Islet precursor cell (in vitro differentiated cells): ENCODE measurements at places on chromosomes 3 and 15.

GRCh38 chr3:100988080-100988479 lies 5.1 kb downstream of the ABI3BP start:
- DNase-seq = no peak

DNA sequence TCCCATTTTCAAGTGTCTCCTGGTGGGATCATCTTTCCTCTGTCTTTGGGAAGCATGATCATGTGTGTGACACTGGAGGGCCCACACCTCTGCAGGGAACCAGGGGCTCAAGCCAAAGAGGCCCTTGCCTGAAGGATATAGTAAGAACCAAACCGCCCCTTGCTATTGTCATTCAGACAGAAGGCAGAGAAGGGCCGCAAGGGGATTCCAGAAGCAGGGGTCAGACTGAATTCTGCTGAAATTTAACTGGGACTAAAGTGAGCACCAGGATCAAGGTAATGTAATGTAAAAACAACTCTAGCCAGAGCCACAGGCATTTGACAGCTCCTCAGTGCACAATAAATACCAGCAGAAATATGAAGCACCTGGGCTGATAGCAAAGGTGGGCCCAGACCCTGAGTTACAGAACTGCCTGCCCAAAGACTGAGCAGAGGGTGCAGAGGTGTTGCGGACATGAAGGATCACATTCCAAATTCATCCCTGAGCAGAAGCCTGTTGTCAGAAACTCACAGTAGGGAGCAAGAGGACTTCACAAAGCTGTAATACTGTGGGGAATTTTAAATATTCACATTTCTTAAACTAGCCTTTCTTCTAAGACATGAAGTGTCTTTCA lies 46.0 kb upstream of the RASGRF1 start:
- DNase-seq = no peak

- DNase-seq = no peak
Measured at GRCh38 chr3:73661265-73661664, 36.5 kb upstream of the PDZRN3 start.

- DNase-seq = no peak
Measured at GRCh38 chr15:88899251-88899650, 3.9 kb upstream of the HAPLN3 start.

- no peak for DNase-seq
Measured at GRCh38 chr3:196149375-196149774, 61.8 kb downstream of the ZDHHC19 start.

DNA sequence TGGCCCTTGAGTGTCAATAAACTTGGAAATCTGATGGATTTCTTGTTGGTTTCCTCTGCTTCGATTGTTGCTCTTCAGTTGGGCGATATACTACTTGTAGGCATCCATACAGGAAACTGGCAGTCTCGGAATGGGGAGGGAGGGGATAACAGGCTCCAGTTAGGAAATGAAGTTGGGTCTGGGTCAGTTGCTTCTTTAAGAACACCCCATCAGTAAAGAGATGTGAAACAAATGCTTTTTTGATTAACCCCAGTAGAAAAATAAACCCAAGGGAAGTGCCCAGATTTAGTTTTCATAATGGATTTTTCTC lies 681 bp downstream of the CHMP2B start:
- no peak for DNase-seq
